ENCODE measurements at places on chromosomes 3 and 15.

DNA sequence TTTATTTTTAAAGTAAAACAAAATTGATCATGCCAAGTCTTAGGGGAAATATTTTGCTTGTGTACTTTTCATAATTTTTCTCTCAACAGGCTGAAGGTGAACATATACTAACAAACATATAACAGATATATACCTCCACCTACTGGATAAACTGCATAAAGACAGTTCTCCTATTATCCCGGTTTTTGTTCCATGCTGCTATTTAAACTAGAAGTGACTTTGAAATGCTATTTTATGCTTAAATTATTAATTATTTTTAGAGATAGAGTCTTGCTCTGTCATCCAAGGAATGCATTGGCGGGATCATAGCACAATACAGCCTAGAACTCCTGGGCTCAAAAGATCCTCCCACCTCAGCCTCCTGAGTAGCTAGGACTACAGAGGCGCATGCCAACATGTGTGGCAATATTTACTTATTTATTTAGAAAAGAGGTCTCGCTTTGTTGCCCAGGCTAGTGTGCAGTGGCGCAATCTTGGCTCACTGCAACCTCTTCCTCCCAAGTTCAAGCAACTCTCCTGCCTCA is 49.8 kb downstream of the ST3GAL6 start:
- DNase-seq, result no peak

DNA sequence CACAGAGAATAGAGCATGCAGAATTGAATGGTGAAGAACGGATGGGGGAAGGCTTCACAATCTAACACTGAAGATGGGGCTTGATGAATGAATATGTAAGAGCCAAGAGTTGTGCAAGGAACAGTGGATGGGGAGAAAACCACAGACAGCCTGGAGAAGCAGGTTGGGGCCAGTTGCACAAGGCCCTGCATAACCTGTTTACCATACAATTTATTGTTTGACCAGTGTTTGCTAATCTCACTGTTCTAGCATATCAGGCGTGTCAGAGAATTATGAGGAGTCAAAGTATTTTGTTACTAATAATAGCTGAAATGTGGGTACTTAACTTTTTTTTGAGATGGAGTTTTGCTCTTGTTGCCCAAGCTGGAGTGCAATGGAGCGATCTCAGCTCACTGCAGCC is 36.4 kb downstream of the LINS1 start:
- no peak for DNase-seq

- DNase-seq, result no peak
Measured at GRCh38 chr15:88493844-88494243, 26.3 kb downstream of the MRPS11 start.

- no peak for DNase-seq
Measured at GRCh38 chr15:50350621-50351020, 4.4 kb downstream of the GABPB1 start.

DNA sequence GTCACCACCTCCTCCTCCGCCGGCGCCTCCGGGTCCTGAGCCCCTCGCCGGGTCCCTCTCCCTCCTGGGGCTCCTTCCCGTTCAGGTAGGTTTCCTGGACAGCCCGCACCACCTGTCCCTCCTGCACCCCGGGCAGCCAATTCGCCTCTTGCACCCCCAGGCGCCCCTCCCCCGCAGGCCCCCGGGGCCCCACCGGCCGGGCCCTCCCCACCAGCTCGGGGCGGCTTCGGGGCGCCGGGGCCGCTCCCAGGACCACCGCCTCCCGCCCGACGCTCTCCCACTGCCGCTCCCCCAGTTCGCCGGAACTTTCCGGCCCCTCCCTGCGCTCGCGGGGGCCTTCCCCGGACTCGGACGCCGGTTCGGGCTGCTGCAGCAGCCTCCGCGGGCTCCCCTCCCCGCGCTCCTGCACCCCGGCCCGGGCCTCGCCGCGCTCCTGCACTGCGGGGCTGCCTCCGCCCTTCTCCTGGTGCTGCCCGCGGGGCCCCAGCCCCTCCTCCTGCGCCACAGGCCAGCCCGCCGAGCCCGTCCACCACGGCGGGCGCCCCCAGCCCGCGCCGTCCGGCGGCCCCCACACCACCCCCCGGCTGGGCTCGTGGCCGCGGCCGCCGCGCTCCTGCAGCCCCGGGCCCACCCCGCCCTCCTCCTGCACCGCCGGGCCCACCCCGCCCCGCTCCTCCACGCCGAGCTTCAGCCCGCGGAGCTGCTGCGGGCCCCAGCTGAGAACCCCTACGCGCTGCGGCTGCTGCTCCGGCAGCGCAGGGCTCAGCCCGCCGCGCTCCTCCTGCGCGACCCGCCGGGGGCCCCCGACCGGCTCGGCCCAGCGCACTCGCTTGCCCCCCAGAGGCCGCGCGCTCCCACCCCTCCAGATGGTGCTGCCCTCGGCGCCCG is 587 bp upstream of the TNK2 start:
- no peak for DNase-seq

DNA sequence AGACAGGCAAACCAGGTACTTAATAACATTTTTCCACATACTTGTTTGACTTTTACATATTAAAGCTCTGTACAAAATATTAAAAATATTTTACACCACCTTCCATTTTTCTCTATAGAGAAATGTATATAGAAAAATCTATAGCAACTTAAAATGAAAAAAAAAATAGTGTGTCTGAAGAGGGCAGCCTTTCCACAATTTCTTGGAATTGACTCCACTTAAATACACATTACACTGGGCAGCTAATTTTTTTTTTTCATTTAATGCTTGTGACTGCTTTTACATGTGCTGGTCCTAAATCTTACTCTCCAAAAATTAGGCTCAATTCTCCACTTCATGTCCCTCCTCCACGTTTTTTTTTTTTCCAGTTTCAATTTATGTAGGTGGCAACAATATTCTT is 427.0 kb upstream of the RBMS3 start:
- DNase-seq, result no peak

GRCh38 chr15:89575146-89575655 is at the start of gene TICRR:
TICRR (plus strand) TSS chr15:89575469; CDS start chr15:89575587, 118 bp downstream.
- peak; percentile 89 for DNase-seq

- DNase-seq, result no peak
Measured at GRCh38 chr15:65044724-65045481, at the start of gene SLC51B. SLC51B (plus strand) TSS chr15:65045387; CDS start chr15:65050005, 4,618 bp downstream.

DNA sequence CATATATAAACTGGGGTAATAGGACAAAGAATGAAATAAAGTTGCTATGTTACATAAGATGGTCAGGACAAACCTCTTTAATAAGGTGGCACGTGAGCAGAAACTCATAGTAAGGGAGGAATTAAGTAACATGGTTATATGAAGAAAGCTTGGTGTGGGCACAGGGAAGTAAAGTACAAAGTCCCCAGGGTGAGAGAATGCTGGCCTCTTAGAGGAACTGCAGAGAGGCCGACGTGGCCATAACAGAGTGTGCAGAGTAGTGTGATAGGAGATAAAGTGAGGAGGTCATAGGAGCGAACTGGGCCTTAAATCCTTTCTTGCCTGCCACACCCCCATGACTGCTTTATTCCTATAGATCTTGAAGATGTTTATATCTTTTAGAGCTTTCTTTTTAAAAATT is 17.4 kb upstream of the RBMS3 start:
- DNase-seq, result no peak

GRCh38 chr3:81237181-81237580 is 524.3 kb downstream of the GBE1 start:
- no peak for DNase-seq

DNA sequence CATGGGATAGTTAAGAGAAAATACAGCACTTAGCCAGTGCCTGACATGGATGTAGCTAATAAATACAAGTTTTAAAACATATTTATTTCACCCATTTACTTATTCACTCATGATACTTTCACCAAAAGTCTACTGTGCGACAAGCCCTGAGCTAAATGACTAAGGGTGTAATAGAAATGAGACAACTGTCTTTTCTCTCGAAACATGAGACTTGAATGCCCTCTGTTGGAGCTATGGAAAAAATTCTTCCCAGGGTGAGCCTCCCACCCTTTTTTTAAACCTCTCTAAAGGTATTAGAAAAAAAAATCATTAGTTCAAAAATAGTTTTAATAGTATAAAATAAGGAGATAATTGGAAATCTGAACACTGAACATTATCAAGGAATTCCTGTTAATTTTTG is 24.3 kb upstream of the RPL14 start:
- DNase-seq, result no peak

DNA sequence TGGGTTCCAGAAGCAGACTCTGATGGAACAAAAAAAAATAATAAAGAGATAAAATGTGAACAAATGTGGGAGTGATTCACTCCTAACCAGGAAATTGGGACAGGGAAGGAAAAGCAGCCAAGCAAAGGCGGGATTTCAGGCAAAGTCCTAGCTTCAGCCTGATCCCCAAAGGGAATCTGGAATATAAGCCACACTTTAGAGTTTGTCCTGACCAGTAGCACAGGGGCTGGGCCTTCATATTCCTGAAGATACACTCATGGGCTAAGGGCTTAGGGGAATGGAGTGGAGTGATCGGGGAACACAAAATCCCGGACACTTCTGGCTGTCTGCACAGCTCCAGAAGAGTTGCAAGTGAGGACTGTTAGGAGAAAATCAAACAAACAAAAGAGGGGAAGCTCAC is 135.0 kb upstream of the COL8A1 start:
- DNase-seq, result no peak

DNA sequence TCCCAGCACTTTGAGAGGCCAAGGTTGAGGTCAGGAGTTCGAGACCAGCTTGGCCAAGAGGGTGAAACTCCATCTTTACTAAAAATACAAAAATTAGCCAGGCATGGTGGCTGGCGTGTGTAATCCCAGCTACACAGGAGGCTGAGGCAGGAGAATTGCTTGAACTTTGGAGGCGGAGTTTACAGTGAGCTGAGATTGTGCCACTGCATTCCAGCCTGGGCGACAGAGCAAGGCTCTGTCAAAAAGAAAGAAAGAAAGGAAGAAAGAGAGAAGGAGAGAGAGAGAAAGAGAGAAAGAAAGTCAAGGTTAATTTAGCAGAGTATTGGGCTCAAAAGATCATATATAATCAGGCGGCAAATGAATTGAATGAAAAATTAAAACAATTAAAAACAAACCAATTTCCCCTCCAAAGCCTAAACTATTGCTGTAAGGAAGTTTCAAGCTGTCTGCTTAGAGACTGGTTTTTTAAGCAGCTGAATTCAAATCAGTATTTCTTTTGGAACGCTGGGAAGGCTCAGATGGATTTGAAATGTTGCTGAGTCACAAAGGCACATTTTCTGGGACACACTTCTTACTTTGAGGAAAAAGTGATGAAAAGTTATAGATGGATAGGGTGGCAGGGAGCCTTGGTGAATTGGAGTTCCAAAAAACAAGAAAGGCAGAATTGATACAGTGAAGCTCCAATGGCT is 81.3 kb upstream of the BHLHE40 start:
- no peak for DNase-seq
